Ascending aorta (tissue), 2 donors: ENCODE measurements at places on chromosomes 16 and 17.

DNA sequence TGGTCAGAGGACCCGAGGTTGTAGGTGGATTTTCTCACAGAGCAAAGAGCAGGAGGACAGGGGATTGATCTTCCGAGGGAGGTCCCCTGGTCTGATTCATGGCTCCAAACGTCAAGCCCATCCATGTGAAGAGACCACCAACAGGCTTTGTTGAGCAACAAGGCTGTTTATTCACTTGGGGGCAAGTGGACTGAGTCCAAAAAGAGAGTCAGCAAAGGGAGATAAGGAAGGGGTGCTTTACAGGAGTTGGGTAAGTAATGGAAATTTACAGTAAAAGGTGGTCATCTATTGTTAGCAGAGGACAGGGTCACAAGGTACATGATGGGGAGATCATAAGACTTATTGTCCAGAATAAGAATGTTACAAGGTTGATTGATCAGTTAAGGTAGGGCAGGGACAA is 2285.8 kb downstream of the TP53TG3F start:
- DNase-seq = peak; percentile 30

- no peak for DNase-seq
Observed at GRCh38 chr16:68297908-68298307, 12.8 kb downstream of the SLC7A6OS start.

- DNase-seq = peak; percentile 92
Observed at GRCh38 chr17:65560628-65561451, 608 bp downstream of the AXIN2 start.

- no peak for DNase-seq
Observed at GRCh38 chr17:75856062-75856756, 1.1 kb upstream of the WBP2 start.

- DNase-seq = no peak
Observed at GRCh38 chr17:55230716-55231115, 34.0 kb upstream of the HLF start.

DNA sequence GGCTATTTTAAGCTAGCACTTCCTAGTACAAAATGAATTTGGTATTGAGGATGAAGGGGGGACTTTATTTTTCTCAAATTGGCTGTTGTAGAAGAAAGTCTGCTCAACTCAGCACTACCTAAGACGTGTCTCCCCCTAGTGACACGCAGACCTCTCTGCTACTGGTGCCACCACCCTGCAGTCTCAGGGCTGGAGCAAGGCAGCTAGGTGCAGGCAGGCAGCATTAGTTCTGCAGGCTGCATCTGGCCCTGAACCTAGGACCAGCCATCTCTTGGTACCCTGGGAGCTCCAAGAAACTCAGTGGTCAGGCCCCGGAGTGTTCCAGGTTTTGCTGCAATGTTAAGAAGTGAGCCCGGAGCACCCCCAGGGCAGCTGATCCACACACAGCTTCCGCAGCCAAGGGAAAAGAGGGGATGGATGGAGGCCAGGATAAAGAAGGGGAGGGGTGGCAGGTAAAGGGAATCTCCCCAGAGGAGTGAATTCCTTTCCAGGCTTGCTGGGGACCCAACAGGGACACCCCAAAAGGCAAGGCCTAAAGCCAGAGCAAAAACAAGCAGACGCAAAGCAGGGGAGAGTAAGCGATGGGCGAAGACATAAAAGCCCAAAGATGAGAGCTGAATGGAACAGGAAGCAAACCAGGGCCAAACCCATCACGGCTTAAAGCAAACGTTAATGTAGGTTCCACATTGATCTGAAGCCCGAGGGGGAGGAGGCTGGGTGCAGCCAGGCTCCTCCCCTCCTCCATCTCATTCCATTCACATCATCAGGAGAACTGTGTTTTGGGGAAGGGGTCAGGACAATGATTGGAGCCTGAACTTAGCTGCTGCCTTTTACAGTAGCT is 200.5 kb downstream of the ZFHX3 start:
- no peak for DNase-seq

DNA sequence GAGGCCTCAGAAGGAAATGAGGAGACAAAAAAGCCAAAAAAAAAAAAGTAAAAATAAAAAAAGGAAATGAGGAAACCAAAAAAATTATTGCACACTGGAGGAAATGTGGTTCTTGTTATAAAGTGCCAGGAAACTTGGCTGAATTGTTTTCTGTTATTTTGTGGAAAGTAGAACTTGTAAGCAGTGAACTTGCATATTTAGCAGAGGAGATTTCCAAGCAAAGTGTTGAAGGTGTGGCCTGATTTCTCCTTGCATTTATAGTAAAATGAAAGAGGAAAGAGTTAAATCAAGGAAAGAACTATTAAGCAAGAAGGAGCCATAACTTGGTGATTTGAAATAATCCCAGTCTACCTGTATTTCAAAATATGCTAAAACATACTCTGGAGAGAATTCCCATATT is 34.1 kb upstream of the CPPED1 start:
- no peak for DNase-seq
